Kidney epithelial cell (primary cell): ENCODE measurements at places on chromosomes 11 and 22.

- DNase-seq: no peak
Observed at GRCh38 chr11:2390091-2390724, 10.3 kb upstream of the TSSC4 start.

DNA sequence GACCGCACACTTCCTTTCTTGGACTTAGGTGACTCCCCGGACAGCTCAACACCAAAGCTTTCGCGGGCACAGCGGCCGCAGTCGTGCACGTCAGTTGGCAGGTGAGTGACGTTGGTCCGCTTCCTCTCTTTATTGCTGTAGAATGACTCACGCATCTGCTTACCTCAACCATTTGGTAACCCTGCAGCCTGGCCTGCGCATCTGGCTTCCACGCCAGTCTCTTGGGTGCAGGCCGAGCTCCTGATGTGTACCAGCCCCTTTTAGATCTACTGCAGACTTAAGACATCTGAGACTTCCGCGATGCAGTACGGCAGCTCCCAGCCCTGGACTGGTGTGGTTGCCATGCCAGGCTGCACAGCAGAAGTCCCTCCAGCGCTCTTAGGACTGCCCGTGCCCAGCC is 12.4 kb upstream of the TRMU start:
- DNase-seq: no peak

GRCh38 chr11:30016588-30017363 is at the start of gene KCNA4:
Gene KCNA4 (minus strand): TSS chr11:30017030. CDS start chr11:30012678, 4,352 bp downstream.
- DNase-seq: no peak

- DNase-seq: no peak
Observed at GRCh38 chr22:32073262-32073661, 30.2 kb downstream of the SLC5A1 start.
